ENCODE measurements at places on chromosomes 16 and 17. TPM values are rescaled to one million over a fixed set of nuclear protein-coding genes. Genes with fewer than 3 reads are reported as not detected.

Gene MILR1
- not detected for total RNA-seq

DNA sequence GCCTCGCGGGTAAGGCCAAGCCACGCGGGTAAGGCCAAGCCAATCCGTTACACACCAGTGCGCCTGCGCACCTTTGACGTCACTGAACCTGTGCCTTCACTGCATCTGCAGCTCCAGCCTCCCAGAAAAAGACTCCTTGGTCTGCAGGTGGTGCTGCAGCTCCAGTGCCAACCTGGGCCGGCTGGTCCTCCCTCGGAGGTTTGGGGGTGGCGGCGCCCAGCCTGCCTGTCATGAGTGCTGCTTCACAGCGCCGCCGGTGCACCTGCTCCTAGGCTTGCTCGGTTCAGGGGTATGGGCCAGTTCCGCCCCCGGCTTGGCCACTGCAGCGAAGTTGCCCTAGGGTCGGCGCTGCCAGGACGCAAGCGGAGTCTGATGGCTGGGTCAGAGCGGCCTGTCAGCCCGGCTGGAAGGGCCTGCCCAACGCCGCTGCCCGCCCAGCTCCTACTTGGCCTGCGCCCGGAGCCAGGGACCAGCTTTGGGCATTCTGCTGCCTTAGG is 146.6 kb downstream of the USP22 start:
- no peak for DNase-seq

Gene KRT36
- not detected for total RNA-seq

GRCh38 chr17:65553646-65554552 is 7.5 kb downstream of the AXIN2 start:
- no peak for DNase-seq

DNA sequence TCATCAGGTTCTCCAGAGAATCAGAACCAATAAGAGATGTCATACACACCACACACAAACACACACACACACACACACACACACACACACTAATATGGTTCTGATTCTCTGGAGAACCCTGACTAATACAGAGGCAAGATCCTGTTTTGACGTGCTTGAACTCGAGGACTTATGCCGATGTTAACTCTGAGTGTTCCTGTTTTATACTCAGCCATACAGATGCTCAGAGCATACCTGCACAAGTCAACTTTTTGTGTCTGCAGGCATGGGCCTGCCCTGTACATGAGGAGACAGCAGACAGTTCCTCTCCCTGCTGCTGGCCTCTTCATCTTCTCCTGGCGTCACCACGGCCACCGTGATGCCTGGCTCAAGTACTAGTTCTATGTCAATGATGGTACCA is 635.9 kb downstream of the WWOX start:
- no peak for DNase-seq

- no peak for DNase-seq
Observed at GRCh38 chr17:69949973-69950695, 124.9 kb upstream of the KCNJ16 start.

GRCh38 chr16:81067166-81067565 is 9.9 kb downstream of the C16orf46 start:
- no peak for DNase-seq

DNA sequence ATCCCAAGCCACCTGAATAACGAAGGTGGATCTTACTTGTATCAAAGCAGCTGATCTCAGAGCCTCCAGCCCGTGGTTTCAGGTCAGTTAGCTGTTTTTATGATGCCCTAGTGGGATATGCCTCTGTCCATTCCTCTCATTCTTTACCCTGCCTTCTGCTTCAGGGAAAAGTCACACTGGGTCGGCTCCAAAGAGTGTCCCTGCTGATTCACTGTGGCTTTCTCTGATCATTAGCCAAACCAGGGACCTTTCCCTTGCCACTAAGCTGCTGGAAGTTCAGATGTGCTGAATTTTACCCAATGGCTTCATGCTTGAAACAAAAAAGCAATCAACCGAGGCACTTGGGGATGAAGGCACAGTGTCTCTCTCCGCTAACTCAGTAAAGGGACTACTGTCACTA is 170.2 kb upstream of the SALL1 start:
- no peak for DNase-seq

Gene RAD51C
- 48.7 TPM for total RNA-seq
